Endothelial cell of umbilical vein (primary cell): ENCODE measurements at places on chromosomes 6 and 20.

DNA sequence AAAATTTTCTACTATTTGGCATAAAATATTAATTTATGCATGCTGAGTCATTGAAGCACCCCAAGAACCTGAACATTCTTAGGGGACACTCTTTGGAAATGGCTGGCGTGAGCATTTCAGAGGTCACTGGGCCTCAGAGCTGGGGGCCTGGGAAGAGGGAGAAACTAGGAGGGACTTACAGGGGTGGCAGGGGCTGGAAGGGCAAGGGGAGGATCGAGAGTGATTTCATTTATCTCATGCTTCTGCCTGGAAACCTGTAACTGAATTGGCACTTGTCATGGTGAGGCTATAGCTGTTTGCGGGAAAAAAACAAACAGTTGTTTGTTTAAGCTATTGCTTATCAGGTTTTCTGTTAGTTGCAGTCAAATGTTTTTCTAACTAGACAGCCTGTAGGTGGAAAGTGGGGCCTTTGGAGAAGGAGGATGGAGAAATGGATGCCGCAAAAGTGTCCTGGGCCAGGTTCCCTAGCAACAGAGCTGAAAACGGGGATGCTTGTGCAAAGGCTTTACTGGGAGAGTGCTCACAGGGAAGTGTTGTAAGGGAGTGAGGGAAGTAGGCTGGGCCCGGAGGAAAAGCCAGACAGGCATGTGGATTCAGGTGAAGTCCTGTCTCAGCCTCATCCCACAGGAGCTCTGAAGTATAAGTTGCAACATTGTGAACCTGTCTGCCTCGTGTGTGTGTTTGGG, 36.4 kb upstream of the KAT14 start:
- DNase-seq = no peak

- DNase-seq = no peak
Observed at GRCh38 chr20:21344206-21344900, 41.2 kb downstream of the XRN2 start.

DNA sequence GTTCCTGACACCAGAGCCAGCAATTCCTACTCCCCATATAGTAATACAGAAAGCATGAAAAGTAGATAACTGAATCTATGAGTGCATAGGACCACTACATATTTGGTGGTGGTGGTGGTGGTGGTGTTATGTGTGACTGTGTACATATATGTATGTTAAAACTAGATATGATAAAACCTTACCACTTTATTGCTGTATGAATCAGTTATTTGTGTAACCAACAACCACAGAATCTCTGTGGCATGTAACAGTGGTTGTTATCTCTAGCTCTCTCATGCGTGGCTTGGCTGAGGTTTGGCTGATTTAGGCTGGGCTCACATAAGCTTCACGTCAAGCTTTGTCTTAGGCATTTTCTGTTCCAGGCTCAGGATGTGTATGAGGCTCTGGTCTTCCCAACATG, 55.7 kb downstream of the PLCB1 start:
- no peak for DNase-seq

GRCh38 chr20:57990396-57990987, 238.0 kb downstream of the ANKRD60 start:
- peak; percentile 58 for DNase-seq

DNA sequence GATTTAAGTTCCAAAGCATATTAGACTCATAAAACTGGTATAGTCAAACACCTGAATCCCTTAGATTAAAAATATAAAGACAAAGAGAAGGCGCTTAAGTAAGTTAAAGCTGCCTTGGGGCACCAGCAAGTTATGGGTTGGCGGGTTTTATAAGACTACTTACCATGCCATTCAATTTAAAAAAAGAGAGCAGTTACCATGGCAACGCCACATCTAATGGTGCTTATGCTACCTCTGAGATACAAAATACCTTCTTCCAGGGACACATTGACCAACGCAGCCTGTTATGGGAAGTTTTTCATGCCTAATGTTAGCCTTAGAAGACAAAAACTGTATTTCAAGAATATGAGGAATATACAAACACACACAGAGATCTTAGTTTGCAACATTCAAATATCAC, 713.6 kb downstream of the RNF144B start:
- DNase-seq = no peak

- DNase-seq = no peak
Observed at GRCh38 chr6:51738614-51739013, 348.8 kb downstream of the PKHD1 start.

- DNase-seq = peak; percentile 98
Observed at GRCh38 chr6:131954775-131955107, 3.6 kb upstream of the CCN2 start.

- peak; percentile 7 for DNase-seq
Observed at GRCh38 chr6:624979-625378, 31.9 kb downstream of the HUS1B start.

DNA sequence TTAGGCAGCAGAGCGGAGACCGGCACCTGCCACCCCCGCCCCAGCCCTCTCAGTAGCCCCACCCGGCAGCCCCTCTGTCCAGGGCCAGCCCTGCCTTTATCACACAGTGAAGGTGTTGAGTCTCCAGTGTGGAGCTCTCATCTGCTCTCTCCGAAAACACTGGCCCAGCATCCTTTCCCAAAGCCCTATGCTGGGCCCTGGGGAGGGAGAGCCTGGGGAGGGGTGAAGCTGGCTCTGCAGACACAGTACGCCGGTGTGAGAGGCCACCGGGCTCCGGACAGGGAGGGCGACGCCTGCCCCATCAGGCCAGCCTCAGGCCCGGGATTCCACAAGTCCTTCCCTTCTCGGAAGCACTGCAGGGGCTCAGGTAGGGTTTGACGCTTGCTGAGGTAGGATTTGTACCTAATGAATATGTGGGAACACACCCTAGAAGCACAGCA, 186.9 kb downstream of the ERMARD start:
- DNase-seq = no peak

DNA sequence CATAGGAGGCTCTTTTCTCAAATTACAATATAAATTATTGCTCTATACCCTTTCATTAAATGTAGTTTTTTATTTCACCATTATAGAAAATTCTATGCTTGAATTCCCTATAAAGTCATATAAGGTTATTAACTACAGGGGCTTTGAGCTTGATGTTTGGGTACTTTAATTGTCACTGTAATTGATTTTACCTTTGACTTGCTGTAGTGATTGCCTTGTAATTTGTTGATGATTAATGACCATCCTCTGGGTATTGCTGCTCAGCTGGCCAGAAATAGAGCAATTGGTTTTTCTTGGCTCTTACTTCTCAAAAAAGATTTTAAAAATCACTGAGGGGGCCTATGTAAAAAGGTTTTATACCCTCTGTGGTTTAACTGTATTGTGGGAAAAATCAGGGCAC, 1186.0 kb downstream of the KHDRBS2 start:
- no peak for DNase-seq

DNA sequence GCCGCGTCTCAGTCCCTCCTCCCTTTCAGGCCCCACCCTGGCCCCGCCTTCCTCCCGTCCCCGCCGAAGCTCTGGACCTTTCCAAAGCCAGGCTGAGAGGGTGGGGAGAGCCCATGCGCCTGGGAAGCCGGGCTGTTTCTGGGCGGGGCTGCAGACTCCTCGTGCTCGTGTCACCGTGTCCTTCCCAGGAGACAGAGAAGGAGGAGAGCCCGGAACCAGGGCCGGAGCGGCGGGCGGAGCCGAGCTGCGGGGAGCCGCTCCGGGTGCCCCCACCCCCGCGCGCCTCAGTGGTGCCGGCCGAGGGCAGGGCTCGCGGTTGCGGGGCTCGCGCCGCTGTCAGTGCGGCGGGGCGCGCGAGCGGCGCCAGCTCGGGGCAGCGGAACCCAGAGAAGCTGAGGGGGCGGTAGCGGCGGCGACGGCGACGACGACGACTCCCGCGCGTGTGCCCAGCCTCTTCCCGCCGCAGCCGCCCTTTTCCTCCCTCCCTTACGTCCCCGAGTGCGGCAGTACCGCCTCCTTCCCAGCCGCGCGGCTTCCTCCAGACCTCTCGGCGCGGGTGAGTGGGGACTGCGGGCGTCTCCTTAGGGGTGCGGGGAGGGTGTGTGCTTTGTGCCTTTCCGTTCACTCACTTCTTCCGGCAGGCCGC, at the start of gene RALY:
Gene RALY, plus strand, starts transcription at position 336 of the 646 bp plus-strand sequence. CDS start 78,164 bp downstream, outside the sequence.
- DNase-seq = peak; percentile 61

GRCh38 chr20:43681991-43682410, 15.1 kb downstream of the MYBL2 start:
- no peak for DNase-seq

GRCh38 chr20:63179687-63180568, 36.0 kb downstream of the YTHDF1 start:
- no peak for DNase-seq

- DNase-seq = no peak
Observed at GRCh38 chr6:167877994-167878779, 51.5 kb downstream of the AFDN start.

- peak; percentile 74 for DNase-seq
Observed at GRCh38 chr6:5205877-5206850, 54.6 kb downstream of the LYRM4 start.

DNA sequence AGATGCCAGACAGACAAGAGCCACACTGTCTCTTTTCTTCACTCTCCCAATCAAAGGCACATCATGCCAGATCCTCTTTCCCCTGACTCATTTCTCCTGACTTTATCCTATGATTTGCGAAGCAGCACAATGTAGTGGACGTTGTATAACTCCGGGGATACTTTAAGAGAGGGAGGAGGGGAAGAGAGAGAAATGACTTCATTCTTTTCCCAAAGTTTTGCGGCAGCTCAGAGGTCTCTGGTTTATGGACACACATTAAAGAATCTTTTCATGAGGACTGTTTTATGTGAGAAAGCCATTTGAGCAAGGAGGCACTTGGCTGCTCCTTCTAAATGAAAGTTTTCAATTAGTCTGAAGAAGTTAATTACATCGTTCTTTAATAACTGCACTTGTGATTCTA, 75.1 kb upstream of the MC3R start:
- DNase-seq = no peak

- peak; percentile 12 for DNase-seq
Observed at GRCh38 chr6:161066511-161066910, 74.9 kb downstream of the MAP3K4 start.

DNA sequence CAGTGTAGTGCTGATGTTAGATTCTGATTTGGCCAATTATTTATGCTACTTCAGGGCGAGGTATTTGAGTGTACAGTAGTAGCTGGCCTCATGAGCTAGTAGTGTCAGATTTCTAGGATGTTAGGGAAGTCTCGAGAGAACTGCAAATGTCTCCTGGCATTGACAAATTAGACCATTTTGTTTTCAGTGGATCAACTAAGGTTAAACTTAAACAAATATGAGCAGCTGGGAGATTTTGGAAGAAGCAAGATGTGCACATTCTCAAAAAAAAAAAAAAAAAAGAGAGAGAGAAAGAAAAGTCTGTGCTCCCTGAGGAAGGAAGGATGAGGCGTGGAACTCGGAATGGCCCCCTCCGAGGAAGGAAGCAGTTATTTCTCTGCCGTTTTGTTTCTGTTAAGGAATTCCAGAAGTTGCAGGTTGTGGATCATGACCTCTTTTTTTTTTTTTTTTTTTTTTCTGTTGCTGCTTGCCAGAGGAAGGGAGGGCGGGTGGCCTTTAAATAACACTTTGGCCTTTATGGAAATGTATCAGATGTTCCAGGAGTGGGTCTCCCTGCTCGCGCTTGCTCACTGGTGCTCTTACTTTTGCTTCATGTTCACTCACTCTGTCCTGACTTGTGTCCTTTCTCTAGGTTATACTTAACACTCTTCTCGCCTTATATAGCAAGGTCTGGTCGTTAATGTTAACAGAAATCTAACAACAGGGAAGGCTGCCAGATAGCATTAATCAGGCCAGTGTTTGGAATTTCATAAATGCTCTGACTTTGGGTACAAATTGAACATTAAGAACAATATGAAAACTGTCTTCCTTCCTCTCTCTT, 124.4 kb downstream of the TCP11 start:
- peak; percentile 92 for DNase-seq

GRCh38 chr20:24718696-24719095, 230.4 kb upstream of the CST7 start:
- no peak for DNase-seq

DNA sequence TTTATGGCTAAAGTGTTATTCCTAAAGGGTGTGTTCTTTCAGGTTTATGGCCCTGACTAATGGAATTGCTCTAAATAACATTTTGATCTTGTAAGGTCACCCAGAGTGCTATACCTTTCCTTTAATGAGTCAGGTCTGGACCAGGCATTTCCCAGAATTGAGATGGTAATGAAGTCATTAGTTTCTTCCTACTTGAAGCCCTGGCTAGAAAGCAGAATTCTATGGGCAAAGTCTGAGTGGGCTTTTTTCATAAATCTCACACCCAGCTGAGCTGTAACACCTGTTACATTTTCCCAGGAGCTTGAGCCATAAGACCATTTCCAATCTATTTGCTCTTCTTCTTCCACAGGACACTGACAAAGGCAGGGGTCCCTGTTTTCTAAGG, 122.0 kb upstream of the ID4 start:
- DNase-seq = no peak

DNA sequence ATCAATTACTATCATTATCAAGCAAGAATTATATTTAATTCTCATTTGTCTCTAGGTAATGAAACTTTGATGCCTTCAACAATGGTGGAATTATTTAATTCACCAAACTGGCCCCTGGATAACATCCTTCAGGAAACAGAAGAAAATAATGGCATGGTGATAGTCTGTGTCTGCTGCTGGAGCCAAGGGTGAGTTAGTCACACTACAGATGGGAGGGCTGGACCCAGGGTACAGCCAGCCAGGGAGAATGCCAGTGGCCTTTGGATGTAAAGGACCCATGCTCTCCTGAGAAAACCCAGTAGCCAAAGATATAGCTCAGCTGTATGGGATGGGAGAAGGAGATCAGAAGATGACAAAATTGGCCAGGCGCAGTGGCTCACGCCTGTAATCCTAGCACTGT, 60.0 kb upstream of the CNKSR3 start:
- DNase-seq = no peak

DNA sequence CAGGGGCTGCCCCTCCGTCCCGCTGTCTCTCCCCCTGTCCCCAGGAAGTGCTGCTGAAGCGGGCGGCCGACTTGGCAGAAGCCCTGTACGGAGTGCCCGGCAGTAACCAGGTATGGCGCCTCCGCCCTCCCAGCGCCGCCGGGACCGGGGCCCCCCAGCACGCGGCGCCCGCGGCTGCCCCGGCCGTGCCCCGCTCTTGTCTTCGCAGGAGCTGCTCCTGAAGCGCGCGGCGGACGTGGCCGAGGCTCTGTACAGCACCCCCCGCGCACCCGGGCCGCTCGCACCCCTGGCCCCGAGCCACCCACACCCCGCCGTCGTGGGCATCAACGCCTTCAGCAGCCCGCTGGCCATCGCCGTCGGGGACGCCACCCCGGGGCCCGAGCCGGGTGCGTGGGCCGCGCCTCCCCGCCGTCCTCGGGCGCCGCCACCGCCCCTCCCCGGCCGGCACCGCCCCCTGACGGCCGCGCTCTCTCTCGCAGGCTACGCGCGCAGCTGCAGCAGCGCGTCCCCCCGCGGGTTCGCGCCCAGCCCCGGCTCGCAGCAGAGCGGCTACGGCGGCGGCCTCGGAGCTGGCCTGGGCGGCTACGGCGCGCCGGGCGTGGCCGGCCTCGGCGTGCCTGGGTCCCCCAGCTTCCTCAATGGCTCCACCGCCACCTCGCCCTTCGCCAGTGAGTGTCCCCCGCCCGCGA, 48.4 kb downstream of the CPXM1 start:
- DNase-seq = no peak
